ENCODE measurements at places on chromosomes 7 and 10.

GRCh38 chr10:124447751-124448466 lies 1.9 kb downstream of the NKX1-2 start:
- no peak for DNase-seq

GRCh38 chr7:20798694-20799121 lies 12.0 kb upstream of the SP8 start:
- no peak for DNase-seq

DNA sequence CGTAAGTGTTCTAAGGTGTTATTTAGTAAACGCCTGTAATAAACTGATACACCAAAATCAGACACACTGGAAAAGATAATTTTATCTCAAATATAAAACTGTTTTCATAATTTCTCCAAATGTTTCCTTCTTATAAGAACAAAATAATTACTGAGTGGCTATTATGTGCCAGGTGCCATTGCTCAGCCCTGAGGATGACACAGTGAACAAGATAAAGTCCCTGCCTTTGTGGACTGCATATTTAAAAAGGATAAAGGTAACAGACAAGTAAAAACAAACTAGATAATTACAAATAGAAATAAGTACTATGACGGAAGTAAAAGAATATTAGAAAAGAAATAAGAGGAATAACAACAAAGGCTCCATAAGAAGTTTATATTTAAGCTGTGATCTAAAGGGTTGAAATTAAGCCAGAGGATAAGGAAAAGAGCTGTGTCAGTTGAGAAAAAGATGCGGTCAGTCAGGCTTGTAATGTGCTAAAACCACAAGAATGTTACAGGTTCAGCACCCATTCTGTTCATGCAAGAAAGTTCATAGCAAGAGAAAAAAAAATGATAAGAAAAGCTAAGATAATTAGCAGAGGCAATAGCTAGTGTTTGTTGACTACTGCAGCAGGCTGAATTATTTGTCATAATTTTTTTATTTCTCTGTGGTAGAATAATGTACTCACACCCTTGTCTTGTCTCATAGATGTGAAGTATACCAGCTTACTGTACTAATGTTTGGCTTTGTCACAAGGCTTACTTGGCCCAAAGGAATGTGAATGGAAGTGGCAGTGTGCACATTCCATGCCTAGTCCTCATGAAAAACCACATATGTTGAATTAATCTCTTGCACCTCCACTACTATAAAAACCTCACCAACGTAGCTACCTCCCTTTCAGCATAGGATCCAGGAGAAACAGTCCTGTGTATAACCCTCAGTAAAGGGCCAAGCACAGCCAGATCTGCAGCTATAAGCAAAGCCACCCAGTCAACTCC lies 75.1 kb downstream of the CRPPA start:
- DNase-seq = no peak

DNA sequence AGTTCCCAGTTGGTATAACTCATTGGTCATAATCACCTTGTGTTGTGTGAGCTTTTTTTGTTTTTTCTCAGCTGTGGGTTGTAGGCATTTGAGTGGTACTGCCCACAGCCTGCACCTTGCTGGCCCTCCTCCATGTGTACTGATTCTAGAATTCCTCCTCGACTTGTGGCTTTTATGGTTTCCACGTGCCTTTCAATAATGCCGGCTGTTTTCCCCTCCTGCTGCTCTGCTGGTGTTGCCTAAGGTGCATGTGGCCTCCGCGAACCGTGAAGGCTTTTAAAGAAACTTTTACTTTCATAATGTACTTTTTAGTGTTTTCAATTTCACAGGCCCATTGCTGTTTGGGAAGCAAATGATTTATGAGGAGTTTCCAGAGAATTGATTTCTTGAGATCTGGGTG lies 518.0 kb downstream of the REEP3 start:
- DNase-seq = no peak

GRCh38 chr7:50406935-50407334 lies 43.2 kb downstream of the FIGNL1 start:
- no peak for DNase-seq

DNA sequence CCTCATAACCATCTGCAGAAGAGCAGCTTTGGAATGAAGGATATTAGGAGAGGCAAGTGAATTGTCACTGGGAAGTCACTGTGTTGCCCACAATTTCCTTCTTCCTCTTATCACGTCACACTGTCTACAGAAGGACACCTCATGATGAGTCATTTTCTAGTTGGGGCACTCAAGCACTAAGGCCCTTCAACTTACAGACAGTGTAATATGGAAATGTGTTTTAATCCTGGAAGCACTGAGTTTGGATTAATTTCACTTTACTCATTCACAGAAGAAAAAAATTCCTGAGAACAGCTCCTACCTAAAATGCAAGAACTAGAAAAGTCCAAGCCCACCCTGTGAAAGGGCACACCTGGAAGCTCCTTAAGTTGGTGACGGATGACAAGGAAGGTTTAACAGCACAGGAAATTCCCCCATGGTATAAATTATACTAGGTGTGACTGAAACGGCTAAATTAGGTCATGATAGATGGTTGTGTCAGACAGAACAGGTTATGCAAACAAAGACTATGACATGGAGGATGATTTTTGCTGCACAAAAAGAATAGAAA lies 56.6 kb downstream of the PARD3 start:
- no peak for DNase-seq

DNA sequence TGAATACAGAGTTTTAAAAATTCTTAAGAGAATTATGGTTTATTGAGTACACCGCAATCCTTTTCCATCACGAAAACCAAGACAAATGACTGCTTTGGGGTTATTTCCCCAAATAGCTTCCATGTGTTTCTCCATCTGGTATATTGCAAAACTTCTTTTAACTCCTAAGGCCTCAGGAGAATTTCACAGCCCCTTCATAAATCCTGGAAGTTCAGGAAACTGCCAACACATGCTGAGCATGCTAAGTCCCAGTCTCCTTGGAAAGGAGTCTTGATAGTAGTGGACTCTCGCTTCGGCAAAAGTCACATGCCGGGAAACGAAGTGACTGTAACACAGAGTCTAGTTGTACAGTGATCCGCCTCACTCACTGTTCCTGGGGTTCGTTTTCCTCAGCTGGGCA lies 88.1 kb upstream of the RSU1 start:
- no peak for DNase-seq

DNA sequence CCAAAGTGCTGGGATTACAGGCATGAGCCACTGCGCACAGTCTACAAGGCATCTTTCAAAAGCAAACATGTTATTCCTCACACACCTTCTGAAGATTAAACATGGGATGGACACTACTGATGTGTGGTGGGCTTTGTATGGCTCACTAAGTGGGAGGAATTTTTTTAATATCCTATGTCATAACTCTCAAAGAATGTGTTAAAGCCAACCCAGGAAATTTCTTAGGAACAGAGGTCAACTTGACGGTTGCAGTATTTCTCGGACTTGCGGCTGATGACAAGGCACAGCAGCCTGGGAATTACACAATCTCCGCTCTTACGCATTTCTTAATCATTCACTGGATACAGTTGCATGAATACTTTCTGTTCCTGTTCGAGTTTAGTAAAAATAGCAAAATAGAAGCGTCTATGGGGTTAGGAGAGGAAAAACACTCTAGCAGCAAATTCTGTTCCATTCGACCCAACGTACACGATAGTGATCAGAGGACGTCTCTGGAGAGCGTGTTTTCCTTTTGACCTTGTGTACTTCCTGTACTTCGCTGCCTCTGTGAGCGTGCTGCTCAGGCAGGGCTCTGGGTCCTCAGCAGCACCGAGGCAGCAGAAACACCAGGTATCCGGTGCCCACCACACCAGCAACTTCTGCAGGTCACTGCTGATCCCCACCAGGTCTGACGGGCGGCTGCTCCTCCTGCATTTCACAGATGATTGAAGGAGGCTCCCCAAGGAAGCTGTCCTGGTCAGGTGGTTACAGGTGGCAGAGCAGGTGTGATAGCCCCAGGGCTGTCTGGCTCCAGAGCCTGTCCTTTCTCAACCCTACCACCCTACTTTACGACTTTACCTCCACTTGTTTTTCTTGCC lies 26.4 kb upstream of the SRGN start:
- no peak for DNase-seq

DNA sequence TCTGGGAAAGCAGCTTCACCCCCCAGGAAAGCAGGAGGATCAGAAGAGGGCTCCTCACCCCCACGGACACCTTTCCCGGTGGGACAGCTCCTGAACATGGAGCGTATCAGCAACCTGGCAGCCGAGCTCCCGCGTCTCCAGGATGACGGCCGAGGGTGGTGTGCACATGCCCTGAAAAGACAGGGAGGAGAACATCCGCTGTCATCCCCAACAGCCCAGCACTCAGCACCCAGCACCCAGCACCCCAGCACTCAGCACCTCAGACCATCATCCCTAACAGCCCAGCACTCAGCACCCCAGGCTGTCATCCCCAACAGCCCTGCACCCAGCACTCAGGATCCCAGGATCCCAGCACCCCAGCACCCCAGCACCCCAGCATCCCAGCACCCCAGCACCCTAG lies 3.9 kb upstream of the CFAP46 start:
- DNase-seq = no peak

GRCh38 chr10:30493609-30494530 lies 59.9 kb downstream of the MAP3K8 start:
- DNase-seq = no peak

DNA sequence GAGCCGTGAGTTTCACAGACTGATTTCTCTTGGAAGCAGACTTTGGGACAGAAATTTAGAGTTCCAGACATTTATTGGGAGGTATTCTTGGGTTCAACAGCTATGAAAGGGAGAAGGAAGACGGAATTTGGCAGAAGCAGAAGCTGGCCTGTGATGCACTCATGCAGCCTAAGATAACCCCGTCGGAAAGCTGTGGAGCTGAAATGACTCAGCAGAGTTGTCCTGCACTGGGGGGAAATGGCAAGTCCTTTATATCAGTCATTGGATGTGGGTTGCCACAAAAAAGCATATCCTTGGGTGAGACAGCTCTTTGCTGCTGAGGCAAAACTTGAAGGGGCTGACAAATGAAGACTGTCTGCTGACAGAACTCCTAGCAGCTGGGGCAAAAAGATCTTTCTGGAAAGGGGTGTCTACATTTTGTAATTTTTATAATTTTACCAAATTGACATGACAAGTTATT lies 11.5 kb upstream of the MICU1 start:
- peak; percentile 7 for DNase-seq

DNA sequence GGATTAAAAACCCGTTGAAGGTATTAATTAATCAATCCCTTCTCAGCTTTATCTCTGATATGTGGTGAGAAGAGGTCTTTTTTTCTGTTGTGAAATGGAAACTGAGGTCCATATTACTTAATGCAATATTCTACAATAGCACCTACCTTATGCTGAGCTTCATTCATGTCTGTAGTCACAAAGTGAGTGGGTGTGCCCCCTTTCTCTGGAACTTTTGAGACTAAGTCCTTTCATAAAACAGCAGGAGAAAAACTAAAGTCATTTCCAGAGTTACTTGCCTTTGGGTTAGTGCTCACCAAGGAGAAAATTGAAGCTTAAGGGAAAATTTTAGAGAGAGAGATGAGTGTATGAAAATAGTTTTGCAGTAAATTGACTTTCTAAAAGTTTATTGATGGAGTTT lies 61.2 kb downstream of the EXOC4 start:
- DNase-seq = no peak

- DNase-seq = no peak
Observed at GRCh38 chr10:51606825-51607462, 92.5 kb downstream of the CSTF2T start.

GRCh38 chr10:72846238-72846637 lies 47.3 kb upstream of the OIT3 start:
- no peak for DNase-seq

- no peak for DNase-seq
Observed at GRCh38 chr7:140281255-140281654, 104.5 kb upstream of the KDM7A start.

DNA sequence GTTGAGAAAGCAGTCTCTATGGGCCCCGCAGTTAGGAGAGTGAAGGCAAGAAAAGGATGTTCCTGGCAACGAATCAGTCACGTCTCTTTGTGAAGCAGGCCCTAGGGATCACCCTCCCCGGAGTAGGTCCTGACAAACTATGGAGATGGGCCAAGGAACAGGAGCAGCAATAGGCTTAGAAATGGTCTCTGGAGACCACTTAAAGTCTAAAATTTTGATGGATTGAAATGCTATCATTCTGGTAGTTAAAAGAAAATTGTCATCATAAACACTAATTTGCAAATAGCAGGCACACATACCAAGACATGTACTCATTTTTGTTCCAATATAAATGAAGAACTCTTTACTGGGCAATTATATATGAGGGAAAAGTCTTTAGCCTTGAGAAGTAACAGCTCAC lies 123.5 kb downstream of the ITGB8 start:
- no peak for DNase-seq

DNA sequence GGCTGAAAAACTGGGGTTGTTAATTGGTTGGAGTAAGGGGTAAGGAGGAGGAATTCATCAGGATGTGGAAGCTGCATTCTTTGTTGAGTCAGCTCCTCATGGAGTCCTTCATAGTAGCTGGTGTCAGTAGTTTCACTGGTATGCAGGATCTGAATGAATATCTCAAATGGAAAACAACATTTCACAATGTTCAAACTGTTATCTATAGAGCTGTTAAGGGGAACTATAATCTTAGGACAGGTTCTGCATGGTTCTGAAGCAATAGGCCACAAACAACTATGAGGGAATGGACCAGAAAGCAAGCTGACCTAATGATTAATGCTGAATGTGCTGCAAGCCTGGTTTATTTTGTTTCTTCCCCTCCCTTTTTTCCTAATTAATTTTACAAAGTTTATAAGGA lies 225.8 kb downstream of the IPMK start:
- DNase-seq = no peak

GRCh38 chr7:7671361-7671760 lies 30.8 kb downstream of the UMAD1 start:
- no peak for DNase-seq

DNA sequence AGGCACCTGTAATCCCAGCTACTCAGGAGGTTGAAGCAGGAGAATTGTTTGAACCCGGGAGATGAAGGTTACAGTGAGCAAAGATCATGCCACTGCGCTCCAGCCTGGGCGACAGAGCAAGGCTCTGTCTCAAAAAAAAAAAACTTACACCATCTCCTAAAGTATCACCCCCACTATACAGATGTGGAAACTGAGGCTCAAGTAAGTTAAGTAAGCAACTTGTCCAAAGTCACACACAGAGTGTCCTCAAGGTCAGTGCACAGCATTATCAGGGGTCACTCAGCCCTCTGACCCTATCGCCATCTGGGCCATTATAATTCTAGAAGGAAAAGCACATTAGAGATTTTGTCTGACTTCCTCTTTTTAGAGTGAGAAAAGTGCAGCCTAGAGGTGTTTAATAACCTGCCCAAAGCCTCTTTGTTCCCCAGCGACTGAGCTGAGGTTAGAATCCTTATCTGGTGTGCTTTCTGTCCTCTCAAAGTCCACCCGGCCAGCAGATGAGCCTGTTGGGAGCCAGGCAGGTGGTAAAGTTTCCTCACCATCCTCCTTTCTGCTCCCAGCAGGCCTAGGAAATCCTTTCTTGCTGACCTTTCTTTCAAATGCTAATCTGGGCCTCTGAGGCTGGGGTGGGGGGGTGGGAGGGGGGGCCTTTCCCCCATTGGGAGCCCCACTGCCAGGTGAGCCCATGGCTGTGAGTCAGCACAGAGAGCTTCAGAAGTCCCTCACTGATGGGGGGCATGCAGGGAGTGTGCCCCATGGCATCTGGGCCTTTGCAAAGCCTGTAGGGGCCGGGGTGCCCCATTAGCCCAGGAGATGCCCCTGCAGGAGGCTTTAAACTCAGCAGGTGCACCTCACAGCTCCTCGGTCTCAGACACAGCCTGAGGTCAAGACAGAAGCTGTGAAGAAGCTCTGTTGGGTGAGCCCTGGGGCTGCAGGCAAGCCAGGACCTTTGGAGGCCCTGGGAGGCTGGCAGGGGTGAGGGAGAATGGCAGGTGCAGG lies 12.0 kb upstream of the KCNMA1 start:
- DNase-seq = no peak

GRCh38 chr7:100372256-100372655 lies 1.0 kb upstream of the PILRA start:
- DNase-seq = no peak

- no peak for DNase-seq
Observed at GRCh38 chr10:32105782-32106382, 49.7 kb upstream of the KIF5B start.
